ENCODE measurements at places on chromosomes 5 and 9.

DNA sequence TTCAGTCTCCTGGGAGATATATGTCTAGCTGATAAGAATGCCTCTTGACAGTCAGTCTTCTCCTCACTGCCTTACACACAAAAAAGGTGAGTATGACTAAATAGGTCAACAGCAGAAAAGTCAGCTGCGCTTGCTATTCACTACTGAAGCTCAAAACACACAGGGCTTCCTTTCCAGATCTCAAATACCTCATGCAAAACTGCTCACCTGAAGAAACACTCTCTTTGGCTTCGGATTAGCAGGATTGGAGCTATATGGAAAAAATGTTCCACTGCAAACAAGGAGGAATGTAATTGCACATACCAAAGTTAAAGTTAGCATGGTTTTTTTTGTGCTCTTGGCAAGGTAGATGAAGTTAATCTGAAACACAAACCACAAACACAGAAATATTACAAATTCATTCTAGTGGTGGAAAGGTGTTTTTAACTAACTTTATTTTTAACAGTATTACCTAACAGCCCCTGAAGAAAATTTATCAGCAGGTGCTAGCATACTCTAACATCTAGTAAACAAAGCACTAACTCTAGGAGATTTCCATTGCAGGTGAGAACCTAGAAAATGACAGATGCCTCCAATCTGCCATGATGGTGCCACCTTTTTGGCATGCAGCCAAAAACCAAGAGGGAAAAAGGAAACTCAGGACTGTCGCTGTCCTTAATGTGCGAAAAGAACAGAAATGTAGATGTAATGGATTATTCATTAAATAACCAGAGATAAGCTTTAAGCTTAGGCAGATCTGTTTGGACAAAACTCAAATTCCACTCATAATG lies 31.8 kb downstream of the ERMP1 start:
- peak; percentile 34 for DNase-seq

- DNase-seq = no peak
Measured at GRCh38 chr5:145189746-145190145, 645.4 kb downstream of the PRELID2 start.

DNA sequence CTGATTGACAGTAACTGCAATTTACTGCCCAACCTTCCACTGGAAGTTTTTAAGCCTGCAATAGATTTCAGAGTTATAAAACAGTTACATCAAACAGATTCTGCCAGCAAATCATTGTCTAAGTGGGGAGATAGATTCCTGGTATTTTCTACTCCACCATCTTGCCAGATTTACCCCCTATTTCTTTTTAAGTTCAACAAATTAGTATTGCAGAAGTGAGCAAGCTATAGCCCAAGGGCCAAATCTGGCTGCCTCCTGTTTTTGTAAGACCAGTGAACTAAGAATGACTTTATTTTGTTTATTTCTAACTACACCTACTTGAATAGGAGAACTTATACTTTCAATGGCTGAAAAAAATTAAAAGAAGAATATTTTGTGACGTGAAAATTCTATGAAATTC lies 8.8 kb upstream of the TMEM171 start:
- no peak for DNase-seq

DNA sequence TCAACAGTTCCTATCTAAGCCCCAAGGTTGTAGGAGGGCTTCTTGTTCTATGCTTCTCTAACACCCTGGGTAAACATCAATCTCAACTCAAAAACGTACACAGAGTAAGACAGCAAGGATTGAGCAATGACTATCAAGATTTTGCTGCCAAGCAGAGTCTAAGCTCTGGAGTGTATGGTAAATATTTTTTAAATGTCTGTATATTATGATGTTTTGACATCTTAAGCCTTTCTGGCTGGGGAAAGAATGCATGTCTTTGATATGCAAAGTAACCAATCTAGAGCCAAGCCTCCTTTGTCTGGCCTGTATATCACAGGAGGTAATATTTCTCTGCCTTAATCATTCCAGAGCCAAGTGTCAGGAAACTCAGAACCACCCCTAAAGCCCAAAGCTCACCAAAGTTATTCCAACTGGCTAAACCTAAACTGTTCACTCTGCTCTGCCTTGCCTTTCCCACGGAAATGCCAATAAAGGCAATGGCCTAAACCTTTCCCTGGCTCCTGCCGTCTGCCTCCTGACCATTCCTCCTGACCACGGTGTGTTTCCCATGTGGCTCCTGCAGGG lies 45.2 kb downstream of the YIPF5 start:
- no peak for DNase-seq

GRCh38 chr5:140399979-140400729 lies 1.5 kb upstream of the ANKHD1 start:
- no peak for DNase-seq

GRCh38 chr9:106953174-106953573 lies 90.2 kb downstream of the ZNF462 start:
- DNase-seq = no peak

Data from Calu3 (cell line).